NCI-H2081 (cell line): ENCODE measurements at places on chromosomes 4 and X.

DNA sequence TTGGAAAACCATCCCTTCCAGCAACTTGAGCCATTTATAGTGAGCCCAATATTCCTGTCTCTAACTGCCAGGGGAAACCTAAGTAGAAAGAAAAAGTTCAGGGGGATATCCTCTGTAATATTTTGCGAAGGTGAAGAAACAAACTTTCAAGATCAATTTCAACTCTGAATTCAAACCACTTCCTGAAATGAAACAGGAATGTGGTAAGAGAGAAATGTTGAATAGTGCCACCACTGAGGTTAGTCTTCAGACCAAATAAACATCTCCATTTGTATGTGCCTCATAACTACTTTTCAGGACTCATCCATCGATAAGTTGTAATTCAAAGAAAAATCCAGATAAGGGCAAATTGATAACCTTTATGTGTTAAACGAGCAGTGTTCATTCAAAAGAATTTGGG is 128.7 kb downstream of the GABRB1 start:
- DNase-seq = no peak

DNA sequence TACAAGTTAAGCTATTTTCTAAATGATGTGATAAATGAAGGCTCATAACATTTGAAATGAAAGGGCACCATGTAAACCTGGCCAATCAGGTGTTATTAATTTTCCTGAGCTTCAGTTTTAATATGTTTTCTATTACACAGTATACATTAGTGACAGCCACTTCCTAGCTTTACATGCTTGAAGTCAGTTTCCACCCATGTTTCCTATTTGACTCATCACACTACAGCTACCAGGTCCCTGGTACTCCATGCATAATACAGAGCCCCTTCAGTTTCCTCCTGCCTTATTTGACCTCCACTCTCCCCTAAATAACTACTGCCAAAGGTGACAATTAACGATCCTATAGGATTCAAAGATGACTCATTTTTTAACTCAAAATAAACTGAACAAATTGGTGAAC is 18.3 kb downstream of the ZNF518B start:
- DNase-seq = no peak

DNA sequence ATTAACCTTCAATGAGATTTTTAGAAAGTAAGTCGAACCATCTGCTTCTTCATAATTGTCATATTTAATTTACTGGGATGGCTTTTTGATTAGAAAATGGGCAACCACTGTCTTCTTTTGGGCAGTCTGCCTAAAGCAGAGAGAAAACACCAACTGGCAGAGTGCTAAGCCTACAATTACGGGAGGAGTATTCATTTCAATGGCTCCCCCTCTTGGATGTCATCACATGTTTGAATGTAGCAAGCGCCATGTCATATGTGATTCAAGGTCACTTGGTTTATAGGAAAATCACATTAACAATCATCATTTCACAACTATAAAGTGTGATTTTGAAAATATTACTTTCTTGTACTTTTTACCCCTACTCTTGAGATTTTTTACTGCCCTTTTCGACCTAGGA is 261.9 kb downstream of the FRMPD4 start:
- no peak for DNase-seq

DNA sequence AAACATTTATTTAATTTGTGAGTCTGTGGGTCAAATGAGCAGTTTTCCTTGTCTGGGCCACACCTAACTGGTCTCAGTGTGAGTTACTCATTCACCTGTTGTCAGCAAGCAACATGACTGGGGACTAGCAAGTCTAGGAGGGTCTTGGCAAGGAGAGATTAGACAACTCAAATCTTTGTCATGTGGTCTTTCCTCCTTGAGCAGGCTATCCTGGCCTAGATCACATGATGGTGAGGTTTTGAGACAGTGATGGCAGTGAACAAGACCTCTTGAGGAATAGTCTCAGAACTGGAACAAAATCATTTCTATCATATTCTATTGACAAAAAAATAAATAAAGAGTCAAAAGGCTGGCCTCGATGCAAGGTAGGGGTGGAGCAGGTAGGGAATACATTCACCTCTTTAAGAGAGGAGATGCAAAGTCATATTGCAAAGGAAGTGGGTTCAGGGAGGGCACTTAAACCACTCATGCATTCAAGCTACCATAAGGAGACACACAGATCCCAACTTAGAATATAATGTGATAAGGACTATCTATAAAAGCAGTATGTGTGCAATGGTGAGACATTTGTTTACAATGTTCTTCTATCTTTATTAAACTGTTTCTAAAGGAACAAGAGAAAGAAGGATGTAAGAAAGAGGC is 135.7 kb downstream of the ZNF330 start:
- no peak for DNase-seq

GRCh38 chr4:78665216-78665770 is 110.9 kb upstream of the BMP2K start:
- DNase-seq = no peak
